Activated CD8-positive, alpha-beta T cell treated with anti-CD3 and anti-CD28 coated beads for 36 hours (primary cell): ENCODE measurements at places on chromosomes 3 and 15. TPM values are rescaled to one million over a fixed set of nuclear protein-coding genes. Genes with fewer than 3 reads are reported as not detected.

Gene IGSF11
- 0.07 TPM for total RNA-seq

- no peak overlapping the region for H3K27ac ChIP-seq
- H3K4me1 ChIP-seq, result no peaks in the 10 kb centered on the region
- H3K36me3 ChIP-seq, result no peaks in the 10 kb centered on the region
- H3K4me3 ChIP-seq, result no peak overlapping the region
Measured at GRCh38 chr3:154217671-154218070, 96.5 kb downstream of the ARHGEF26 start.

- H3K36me3 ChIP-seq, result no peaks in the 10 kb centered on the region
- H3K4me1 ChIP-seq, result peaks cover 14% of the 10 kb centered on the region
- H3K27ac ChIP-seq, result no peak overlapping the region
- peaks cover 8% of the 10 kb centered on the region for H3K27me3 ChIP-seq
- H3K4me3 ChIP-seq, result no peak overlapping the region
Measured at GRCh38 chr3:170437176-170437575, 18.5 kb downstream of the CLDN11 start.

Gene DTX3L
- total RNA-seq, result 22.1 TPM

Gene SYNPR
- not detected for total RNA-seq

Gene WDR72
- total RNA-seq, result not detected

Gene EHHADH
- 5.0 TPM for total RNA-seq

Gene BTLA
- 12.8 TPM for total RNA-seq

DNA sequence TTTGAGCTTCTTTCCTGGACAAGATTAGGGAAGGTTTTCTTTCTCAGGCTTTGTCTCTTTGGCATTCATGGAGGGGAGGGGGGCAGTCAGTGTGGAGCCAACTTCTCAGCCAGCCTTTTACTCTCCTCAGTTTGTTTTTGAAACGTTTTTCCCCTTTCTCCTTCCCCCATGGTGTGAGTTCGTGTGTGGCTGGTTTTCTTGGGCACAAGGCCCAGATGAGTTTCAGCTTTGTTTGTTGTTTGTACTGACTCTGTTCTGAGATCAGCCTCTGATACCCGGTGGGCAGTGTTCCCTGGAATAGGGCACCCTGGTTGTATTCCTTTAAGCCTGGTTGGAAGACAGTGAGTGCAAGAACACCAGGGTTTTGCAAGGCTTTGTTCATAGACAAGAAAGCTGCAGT, 168.2 kb upstream of the RARB start:
- H3K4me1 ChIP-seq, result no peaks in the 10 kb centered on the region
- no peak overlapping the region for H3K27ac ChIP-seq
- no peaks in the 10 kb centered on the region for H3K27me3 ChIP-seq
- no peak overlapping the region for H3K4me3 ChIP-seq
- H3K36me3 ChIP-seq, result no peaks in the 10 kb centered on the region
- no peak for DNase-seq

DNA sequence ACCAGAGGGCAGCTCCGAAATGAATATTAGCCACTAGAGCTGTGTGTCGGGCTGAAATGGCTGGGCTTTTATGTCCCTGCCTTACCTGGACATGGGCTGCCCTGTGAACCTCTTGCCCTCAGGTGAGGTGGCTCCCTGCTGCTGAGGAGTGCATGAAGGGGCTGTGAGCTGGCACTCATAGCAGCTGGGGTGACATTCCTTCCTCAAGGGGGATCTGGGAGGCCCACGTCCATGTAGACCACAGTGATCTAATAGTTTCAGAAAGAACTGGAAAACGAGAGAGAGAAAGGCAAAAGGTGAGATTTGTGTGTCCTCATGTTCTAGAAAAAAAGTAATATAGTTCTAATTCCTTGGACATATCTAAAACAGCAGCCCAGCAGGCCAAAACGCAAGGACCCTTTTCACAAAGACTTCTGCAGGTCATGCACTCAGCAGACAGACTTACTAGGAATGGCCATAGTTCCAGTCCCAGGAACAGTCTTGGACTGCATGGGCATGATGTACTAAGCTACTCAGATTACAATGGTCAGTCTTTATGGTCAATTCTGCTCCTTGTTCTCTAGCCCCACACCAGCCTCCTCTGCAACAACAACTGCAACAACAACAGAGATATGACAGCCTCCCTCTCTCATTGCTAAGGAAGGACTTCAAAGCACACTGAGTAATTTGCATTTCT, 10.8 kb upstream of the SLC24A5 start:
- no peak overlapping the region for H3K27ac ChIP-seq
- H3K4me3 ChIP-seq, result no peak overlapping the region
- peaks cover 17% of the 10 kb centered on the region for H3K27me3 ChIP-seq
- no peaks in the 10 kb centered on the region for H3K36me3 ChIP-seq
- no peak for DNase-seq

Gene GPR176
- 0.13 TPM for total RNA-seq

- H3K36me3 ChIP-seq, result no peaks in the 10 kb centered on the region
- DNase-seq, result no peak
- H3K27me3 ChIP-seq, result peaks cover 3% of the 10 kb centered on the region
- no peak overlapping the region for H3K27ac ChIP-seq
Measured at GRCh38 chr3:178482981-178483380, 53.3 kb upstream of the KCNMB2 start.

Gene FAM174B
- 3.0 TPM for total RNA-seq

- H3K4me1 ChIP-seq, result no peaks in the 10 kb centered on the region
- no peak overlapping the region for H3K4me3 ChIP-seq
- H3K27ac ChIP-seq, result no peak overlapping the region
Measured at GRCh38 chr15:61715082-61715481, 345.2 kb downstream of the VPS13C start.

DNA sequence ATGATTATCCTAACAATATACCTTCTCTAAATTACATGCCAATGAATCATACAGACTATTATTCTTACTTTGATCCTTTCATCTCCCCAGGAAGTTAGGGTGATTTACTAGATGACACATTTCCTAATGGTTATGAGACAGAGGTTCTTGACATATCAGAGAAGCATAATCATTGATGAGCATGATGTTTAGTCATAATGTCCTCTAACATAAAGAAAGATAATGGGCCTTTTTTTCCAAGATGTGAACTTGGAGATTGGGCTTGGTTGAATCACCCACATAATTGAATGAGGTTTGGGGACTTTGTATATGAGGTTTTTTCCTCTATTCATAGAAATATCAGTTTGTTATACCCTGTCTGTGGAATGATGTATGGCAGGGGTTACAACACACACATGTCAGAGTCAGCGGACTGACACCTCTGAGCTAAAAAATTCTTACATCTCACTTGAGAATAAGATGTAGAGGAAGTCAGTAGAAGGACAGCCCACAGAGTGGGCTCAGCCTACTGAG, 69.7 kb upstream of the DCBLD2 start:
- peaks cover 4% of the 10 kb centered on the region for H3K4me1 ChIP-seq
- peaks cover 5% of the 10 kb centered on the region for H3K27me3 ChIP-seq
- H3K27ac ChIP-seq, result no peak overlapping the region
- H3K36me3 ChIP-seq, result no peaks in the 10 kb centered on the region

Gene PLCB2
- total RNA-seq, result 58.8 TPM

DNA sequence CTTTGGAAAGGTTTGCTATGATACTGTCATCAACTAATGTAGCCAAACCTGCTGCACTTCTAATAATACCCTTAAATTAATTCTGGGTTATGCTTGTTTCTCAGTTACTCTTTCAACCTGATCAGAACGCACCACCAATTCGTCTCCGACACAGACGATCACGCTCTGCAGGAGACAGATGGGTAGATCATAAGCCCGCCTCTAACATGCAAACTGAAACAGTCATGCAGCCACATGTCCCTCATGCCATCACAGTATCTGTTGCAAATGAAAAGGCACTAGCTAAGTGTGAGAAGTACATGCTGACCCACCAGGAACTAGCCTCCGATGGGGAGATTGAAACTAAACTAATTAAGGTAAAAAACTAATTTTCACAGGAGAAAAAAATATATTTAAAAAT, 7.9 kb upstream of the RPLP1 start:
- H3K36me3 ChIP-seq, result peaks cover 59% of the 10 kb centered on the region
- H3K4me1 ChIP-seq, result peaks cover 13% of the 10 kb centered on the region
- H3K27me3 ChIP-seq, result no peaks in the 10 kb centered on the region
- H3K4me3 ChIP-seq, result no peak overlapping the region
- H3K27ac ChIP-seq, result no peak overlapping the region
- DNase-seq, result no peak

Gene A4GNT
- total RNA-seq, result not detected

Gene ATP2C1
- total RNA-seq, result 46.4 TPM

GRCh38 chr15:83956887-83957286, 278.7 kb upstream of the GOLGA6L4 start:
- no peak overlapping the region for H3K27ac ChIP-seq
- H3K4me1 ChIP-seq, result no peaks in the 10 kb centered on the region
- H3K4me3 ChIP-seq, result no peak overlapping the region
- no peaks in the 10 kb centered on the region for H3K36me3 ChIP-seq
- DNase-seq, result no peak

Gene SPTBN5
- total RNA-seq, result 0.14 TPM

- DNase-seq, result peak; percentile 63
- H3K4me3 ChIP-seq, result no peak overlapping the region
- peaks cover 13% of the 10 kb centered on the region for H3K36me3 ChIP-seq
- H3K27me3 ChIP-seq, result no peaks in the 10 kb centered on the region
Measured at GRCh38 chr3:52291508-52292181, 4.0 kb downstream of the GLYCTK start.
